ENCODE measurements at places on chromosomes 1 and 21. TPM values are rescaled to one million over a fixed set of nuclear protein-coding genes. Genes with fewer than 3 reads are reported as not detected.

GRCh38 chr1:220500372-220500771 lies 27.6 kb upstream of the MARK1 start:
- DNase-seq = no peak

DNA sequence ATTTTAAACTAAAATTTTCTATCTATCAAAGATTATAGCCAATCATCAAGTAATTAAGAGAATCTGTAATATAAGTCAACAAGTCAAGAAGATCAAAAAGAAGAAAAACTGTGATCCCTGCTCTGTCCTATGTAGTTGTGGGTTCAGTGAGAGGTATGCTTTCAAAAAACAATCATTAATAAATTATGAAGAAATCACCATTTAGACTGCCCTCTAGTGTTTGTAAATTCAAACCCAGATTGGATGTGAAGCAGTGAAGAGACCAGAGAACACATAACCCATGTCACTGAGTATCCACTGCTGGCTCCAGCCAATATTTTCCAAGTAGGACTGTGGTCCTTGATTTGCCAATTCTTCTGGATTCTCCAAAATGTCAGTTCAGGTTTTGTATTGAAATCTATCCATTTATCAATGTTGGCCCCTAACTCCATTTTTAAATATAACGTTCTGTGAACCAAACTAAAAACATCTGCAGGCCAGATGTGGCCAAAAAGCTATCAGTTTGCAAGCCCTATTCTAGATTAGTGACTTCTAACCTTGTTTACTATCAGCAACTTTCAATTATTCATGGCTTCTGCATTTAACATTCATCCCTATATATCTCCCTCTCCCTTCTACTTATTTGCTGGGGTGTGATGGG lies 467.5 kb upstream of the CXADR start:
- DNase-seq = no peak

FMO5 gene
- total RNA-seq = 106 TPM

- DNase-seq = no peak
Observed at GRCh38 chr1:1911350-1912041, 3.6 kb upstream of the CALML6 start.

DNA sequence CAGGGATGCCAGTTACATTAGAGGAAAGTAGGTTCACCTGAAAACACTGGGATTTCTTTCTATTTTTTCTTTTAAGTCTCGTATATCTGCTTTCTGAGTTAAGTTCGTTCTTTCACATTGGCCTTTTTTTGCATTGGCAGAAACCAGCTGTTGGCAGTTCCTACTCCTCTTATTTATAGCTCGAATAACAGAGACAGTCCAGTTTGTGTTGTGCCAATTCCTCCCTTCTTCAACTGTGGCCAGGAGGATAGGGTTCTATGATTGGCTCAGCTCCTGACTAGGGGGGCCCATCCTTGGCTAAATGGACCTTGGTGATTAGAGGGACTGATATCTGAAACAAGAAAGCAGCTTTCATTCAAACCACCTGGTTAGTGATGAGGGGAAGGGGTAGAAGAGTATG lies 115.8 kb downstream of the RPS6KC1 start:
- no peak for DNase-seq

GRCh38 chr21:46665566-46665965 lies 30.1 kb downstream of the PRMT2 start:
- no peak for DNase-seq

DNA sequence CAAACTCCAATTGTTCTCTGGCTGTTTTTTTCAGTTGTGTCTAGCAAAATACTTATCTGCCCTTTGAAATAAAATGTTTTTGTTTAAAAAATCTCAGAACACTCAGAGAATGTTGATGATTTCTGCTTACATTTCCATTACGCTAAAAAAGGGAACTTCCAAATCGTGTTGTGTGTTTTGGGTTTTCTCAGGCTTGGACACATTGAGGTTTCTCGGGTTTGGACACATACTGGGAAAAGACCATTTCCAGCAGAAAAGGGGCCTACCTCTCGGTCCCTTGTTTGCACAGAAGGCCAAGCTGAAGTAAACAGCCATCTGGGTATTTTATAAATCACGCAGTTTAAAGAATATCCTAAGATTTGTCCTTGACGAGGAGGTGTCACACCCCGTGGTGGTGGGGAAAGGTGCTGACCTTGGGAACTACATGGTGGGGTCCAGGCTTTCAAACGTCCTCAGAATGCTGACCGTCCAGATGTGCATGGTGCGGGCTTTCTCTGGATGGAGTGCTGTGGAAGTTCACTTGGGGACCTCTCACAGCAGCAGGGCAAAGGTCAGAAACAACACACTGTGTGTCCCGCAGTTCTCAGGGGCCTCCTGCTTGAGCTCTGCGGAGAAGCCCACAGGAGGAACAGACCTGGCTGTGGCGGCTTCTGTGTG lies 67.8 kb downstream of the SLC37A1 start:
- no peak for DNase-seq

DNA sequence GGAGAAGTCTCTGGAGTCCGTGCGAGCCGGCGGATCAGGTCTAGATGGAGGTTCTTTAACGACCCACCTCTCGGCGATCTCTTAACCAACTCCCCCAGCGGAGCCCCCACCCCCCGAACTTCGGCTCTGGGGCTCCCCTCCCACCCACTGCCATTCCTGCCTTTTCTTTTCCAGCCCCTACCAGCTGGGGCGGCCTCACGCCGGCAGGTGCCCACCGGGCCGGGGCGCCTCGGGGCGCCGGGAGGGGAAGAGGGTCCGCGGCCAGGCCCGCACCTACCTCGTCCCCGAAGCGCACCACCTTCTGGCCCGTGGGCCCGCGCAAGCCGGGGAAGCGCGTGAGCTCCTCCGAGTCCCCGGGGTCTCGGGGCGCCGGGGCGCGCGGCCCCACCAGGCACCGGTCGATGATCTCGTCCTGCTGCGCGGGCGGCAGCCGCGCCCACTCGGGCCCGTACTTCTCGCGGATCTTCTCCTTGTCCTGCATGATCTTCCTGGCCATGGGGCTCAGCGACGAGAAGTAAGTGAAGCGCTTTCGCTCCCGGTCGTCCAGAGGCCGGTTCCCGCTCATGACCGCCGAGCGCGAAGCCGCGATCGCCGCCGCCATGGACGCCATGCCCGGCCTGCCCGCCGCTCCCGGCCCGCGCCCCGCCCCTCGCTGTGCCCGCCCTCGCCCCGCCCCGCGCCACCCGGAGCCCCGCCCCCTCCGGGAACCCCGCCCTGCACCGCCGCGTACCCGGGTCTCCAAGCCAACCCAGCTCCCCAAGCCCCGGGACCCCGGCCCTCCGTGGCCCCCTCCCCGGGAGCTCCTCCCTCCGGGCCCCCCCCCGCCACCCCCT lies at the start of gene C1orf198:
Gene C1orf198, minus strand, starts transcription at position 619 of the 833 bp plus-strand sequence. Its CDS starts 9 bp downstream, at position 610.
- peak; percentile 79 for DNase-seq
